ENCODE measurements at places on chromosomes 13 and 19. TPM values are rescaled to one million over a fixed set of nuclear protein-coding genes. Genes with fewer than 3 reads are reported as not detected.
A peak's percentile ranks its signal among the peaks of the same experiment; 100 is the strongest.

GRCh38 chr19:5686326-5686646 lies 3.8 kb upstream of the RPL36 start:
- no peak for DNase-seq

GRCh38 chr19:48511800-48512503 lies at the start of gene LMTK3:
Gene LMTK3 (minus strand): TSS chr19:48511835. CDS start chr19:48511576, 259 bp downstream.
- peak; percentile 62 for DNase-seq

Gene APOC4
- total RNA-seq, result not detected

DNA sequence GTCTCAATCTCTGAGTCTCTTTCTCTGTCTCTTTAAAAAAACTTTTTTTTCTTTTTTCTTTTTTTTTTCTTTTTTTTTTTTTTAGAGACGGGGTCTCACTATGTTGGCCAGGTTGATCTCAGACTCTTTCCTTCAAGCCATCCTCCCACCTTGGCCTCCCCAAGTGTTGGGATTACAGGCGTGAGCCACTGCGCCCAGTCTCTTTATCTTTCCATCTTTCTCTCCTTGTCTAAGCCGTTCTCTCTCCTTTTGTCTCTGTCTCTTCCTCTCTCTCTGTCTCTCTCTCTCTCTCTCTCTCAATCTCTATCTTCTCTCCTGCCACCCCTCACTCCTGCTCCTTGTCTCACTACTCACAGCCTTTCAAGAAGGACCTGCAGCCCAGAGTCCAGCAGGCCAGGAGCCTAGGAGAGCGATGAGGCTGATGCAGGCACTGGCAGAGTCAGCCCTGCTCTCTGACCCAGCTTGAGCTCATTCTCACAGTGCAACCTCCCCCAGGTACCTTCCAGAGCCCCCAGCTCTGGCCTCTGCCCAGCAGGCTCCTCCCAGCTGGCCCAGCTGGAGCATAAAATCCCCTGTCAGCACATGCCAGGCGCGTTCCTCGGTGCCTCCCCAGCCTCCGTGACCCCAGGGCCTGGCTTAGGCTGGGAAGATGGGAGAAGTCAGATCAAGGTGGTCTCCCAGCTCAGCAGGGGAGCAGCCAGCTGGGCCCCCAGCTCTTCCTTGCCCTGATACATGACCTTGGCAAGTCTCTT lies at the start of gene NPHS1:
Gene NPHS1 (minus strand): TSS at position 476 of the 752 bp plus-strand sequence. CDS start 667 bp downstream, outside the sequence.
- DNase-seq, result no peak

DNA sequence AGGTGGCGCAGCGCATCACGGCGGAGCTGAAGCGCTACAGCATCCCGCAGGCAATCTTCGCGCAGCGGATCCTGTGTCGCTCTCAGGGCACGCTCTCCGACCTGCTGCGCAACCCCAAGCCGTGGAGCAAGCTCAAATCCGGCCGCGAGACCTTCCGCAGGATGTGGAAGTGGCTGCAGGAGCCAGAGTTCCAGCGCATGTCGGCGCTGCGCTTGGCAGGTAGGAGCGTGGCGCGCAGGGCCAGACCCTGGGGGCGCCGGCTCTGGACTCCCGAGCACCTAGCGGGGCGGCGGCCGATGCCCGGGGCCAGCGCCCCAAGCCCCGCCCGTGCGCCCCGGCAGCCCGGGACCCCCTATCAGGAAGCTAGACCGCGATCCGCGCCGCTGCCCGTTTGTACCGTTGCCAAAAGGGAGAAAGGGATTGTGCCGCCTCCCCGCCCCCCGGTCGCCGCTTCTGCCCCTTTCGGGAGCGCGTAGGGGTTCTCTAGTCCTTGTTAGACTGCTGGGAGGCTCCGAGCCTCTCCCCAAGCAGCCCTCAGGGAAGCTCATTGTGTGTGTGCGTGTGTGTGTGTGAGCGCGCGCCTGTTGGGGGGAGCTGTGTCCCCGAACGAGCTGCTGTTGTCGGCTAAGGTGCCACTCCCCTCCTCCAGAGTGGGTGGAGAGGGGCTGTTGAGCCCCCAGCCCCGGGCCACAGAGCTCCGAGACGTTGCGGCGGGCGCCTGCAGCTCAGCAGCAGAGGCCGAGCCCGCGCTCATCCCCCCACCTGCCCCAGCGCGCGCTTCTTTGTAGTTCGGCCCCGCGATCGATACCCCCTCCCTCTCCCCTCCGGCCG lies 1.5 kb downstream of the ONECUT3 start:
- no peak for DNase-seq

DNA sequence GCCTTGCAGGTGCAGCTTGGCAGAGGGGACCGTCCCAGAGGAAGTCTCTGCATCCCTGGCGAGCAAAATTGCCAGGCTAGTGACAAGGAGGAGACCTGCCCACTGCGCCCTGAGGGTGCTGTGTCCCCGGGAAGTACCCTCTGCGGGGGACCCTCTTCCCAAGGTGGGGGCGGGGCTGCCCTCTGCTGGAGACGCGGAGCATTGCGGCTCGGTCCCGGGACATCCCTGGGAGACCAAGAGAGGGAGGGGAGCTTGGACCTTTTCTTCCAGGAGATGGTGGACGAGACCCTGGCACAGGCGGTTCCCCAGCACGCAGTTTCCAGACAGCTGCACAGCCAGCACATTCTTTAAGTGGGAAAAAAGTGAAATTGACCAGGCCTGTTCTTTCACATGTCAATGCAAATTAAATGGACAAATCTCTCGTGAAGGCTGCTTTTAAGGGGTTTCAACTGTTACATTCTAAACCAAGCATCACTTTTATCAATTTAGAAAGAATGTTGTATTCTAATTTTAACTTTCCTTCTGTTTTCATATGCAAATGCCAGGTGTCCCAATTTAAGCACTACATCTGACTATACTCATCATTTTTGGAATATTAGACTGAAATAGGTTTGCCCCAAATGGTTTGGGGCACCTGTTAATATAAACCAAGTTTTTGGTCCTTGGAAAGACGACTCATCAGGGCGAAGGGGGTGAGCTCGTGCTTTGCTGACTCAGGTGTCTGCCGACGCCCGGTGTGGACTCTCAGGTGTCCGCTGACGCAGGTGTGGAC lies 60.7 kb downstream of the MCF2L start:
- DNase-seq, result no peak

DNA sequence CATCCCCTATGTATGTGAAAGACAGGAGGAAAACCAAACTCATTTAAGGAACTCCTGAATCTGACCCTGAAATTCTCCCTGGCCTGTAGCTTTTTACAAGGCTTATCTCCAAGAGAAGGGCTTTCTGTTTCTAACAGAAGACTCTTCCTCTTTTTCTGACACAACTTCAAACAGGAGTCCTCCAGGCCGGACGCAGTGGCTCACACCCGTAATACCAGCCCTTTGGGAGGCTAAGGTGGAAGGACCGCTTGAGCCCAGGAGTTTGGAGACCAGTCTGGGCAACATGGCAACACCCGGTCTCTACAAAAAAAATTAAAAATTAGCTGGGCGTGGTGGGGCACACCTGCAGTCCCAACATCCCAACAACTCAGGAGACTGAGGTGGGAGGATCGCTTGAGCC lies 41.9 kb downstream of the CARS2 start:
- DNase-seq, result no peak

GRCh38 chr19:13962699-13963602 lies 10.6 kb downstream of the DCAF15 start:
- no peak for DNase-seq

DNA sequence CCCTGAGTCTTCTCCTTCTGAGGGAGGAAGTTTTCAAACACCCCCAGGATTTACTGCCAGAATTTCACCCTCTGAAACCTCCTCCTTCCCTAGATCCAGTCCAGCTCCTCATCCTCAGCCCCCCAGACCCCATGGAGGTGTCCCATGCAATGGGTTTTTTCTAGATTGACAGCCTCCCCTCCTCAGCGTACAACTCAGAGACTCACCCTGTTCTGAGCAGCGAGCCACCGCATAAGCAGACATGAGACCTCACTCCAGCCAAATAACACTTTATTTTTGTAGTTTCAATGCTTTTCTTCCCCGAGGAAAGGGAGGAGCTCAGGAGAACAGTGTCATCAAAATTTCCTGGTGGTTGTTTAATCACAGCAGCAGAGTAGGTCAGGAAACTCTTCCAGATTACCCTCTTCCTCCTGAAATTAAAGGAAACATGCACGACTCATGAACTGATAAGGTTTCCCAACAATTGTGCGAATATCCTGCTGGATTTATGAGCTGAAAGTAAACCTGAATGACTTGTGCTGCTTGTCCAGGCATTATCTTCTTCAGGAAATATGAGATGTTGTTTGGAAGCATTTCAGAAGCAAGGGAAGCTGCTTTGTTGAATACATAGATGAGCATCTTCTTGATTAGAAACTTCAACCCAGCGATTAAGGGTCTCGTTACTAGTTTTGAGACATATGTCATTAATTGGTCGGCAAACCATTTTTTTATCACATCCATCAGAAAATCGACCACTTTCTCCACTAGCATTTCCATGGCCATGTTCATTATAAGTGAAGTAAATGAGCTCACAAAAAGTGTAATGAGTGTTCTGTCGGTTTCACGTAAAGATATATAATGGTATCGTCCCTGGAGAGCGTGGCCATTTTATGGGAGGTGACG lies 36.2 kb downstream of the ERICH4 start:
- no peak for DNase-seq

DNA sequence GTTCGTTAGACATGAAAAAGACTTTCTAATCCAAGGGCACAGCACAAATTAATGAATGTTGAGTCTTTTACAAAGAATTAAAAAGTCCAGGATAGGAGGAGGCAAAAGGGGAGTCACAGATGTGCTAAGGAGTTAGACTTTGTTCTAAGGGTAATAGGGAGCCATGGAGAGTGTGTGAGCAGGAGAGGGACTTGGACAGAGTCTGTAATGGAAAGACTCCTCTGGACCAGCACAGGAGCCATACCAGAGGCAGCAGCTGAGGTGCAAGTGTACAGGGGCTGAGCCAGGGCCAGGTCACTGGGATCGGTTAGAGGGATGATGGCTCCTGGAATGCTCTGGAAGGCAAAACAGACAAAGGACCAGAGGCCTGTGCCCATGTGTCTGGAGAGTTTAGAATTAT lies 10.5 kb downstream of the GTPBP3 start:
- DNase-seq, result no peak

- DNase-seq, result no peak
These were observed 33.6 kb downstream of the CEBPG start for GRCh38 chr19:33407140-33407551.

DNA sequence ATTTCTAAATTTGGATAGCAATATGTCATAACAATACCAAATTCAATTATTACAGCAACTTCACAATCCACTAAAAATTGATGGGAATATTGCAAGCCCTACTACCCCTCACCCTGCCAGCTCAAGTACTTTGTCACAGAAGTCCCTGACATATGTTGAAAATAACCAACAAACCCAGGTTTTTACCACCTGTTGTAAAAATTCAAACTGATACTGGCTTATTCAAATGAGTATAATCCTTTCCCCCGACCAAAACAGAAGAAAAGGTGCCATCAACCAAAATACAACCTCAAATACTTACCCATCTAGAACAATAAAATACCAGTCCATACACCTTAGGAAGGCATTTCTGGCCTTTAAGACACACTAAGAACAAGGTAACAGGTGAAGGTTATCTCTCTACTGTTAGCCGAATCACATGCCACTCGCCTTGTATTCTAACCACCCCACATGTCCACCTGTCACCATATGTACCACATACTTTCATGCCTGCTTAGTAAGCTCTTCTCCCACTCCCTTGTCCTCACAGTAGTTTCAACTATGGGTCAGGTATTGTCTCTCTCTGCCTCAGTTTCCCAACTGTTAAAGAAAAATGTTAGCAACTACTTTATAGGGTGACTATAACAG lies 53.1 kb downstream of the USP12 start:
- no peak for DNase-seq

Gene SLC25A41
- total RNA-seq, result not detected

Gene LPAR2
- total RNA-seq, result 33.7 TPM

GRCh38 chr13:19068691-19069090 lies 112.9 kb downstream of the TUBA3C start:
- DNase-seq, result no peak

Gene SIAH3
- under 0.01 TPM for total RNA-seq

Gene ZNF420
- total RNA-seq, result 4.4 TPM

Gene VAV1
- total RNA-seq, result 13.9 TPM

Gene SYCN
- 1.3 TPM for total RNA-seq

GRCh38 chr19:15246198-15246481 lies 13.9 kb upstream of the EPHX3 start:
- DNase-seq, result no peak

DNA sequence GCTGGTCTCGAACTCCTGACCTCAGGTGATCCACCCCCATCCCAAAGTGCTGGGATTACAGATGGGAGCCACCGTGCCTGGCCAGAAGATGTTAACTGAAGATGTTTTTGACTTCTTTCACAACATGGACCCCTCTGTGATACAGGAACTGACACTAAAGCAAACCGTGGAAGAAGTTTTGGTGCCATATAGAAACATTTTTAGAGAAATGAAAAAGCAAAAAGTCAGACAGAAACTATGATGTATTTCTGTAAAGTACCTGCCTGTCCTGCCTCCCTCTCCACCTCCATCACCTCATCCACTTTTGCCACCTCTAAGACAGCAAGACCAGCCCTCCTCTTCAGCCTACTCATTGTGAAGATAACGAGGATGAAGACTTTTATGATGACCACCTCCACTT lies 11.3 kb downstream of the FBXO27 start:
- no peak for DNase-seq

- DNase-seq, result no peak
These were observed 27.4 kb upstream of the VN1R4 start for GRCh38 chr19:53294786-53295441.

DNA sequence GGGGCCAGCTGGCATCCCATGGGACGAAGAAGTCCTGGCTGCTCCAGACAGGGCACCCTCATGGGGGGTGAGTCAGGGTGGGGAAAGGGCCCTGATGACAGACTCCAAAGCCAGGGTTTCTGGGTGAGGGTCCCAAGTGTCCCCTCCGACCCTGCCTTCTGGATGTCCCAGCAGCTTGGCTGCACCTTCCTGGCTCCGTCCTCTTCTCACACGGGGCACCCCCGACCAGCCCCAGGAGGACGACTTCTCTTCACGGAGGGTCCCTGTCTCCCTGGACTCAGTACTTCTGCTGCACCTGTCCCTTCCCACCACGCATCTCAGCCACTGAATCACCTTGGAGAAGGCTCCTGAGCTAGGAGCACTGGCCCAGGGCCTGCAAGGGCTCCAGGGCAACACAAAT lies 19.9 kb downstream of the MIER2 start:
- DNase-seq, result no peak

Gene GJA3
- not detected for total RNA-seq

DNA sequence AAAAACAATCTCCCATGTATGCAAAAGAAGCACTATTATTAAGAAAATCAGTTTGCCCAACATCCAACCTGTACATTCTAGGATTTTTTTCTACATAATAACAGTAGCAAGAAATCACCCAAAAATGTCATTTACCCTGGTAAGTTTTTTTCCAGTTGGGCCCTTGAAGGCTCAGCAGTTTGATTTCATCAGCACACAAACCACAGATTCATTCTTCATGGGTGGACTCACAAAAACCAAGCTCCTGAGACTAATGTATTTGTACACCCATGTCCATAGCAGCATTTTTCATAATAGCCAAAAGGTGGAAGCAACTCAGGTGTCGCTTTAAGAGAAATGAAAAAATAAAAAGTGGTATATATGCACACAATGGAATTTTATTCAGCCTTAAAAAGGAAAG lies 210.1 kb downstream of the TBC1D4 start:
- no peak for DNase-seq

GRCh38 chr13:101784313-101784712 lies 331.8 kb downstream of the ITGBL1 start:
- no peak for DNase-seq

Gene C5AR1
- total RNA-seq, result 20.3 TPM
